CD4-positive, alpha-beta T cell (primary cell): ENCODE measurements at places on chromosomes 5 and 9. TPM values are rescaled to one million over a fixed set of nuclear protein-coding genes. Genes with fewer than 3 reads are reported as not detected.
A peak's percentile ranks its signal among the peaks of the same experiment; 100 is the strongest.

DNA sequence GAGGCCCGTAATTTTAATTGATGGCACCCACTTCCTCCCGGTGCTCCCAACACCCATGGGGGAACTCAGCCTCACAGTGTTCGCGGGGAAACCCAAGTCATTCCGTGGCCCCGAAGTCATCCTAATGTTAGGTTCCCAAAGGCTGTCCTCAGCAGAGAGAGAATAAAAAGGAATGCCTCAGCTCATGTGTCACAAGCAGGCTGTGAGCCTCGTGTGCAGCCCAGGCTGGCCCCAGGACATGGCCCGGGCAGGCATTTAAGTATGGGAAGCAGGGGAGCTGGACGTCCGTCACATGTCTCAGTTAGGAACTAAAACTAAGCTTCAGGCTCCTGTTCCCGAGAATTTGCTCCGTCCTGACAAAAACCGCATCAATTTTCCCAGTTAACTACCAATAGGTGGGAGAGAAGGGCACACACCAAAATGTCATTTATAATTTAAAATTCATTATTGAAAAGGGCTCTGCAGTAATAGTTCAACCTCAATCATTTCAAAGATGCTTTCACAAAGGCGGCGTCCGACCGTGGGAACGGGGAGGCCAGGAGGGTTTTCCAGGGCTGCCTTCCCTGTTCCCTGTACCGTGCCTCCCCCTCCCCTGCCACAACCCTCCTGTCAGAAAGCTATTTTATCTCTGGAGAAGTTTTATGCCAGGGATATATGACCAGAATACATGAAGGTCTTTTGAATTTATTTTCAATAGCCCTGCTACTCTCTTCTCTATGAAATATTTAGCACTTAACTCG is 137.3 kb downstream of the FSTL4 start:
- DNase-seq, result no peak

- no peak for DNase-seq
Measured at GRCh38 chr9:26650325-26650724, 242.3 kb downstream of the CAAP1 start.

DNA sequence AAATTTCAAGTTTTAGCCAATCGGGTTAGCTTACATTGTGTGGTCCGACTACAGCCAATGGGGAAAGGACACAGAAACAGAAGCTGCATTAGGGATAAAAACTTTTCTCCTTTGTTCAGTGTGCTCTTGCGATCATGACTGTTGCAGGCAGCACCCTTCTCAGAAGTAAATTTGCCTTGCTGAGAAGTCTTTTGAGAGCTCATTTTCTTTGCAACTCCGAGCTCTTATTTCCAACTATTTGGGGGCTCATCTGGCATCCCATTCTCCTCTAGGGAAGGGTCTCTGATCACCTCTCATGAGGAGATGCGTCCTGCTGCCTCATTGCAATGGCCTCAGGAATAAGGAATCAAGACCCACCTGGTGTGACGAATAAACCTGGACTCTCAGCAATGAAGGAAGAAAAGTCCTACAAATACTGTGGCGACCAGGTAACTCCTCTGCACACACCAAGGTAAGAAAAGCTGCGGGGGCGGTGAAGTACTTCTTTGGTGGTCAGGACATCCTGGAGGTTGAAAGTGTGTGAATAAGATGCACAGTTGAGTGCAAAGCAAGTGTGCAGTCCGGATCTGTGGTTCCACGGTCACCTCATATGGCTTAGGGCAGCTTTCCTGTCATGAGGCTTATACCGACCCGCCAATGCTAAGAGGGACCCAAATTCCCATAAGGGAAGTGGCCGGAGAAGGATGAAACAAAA is 20.4 kb downstream of the CNOT8 start:
- no peak for DNase-seq

GRCh38 chr5:135859641-135860040 is 25.2 kb downstream of the SLC25A48 start:
- DNase-seq, result no peak

DNA sequence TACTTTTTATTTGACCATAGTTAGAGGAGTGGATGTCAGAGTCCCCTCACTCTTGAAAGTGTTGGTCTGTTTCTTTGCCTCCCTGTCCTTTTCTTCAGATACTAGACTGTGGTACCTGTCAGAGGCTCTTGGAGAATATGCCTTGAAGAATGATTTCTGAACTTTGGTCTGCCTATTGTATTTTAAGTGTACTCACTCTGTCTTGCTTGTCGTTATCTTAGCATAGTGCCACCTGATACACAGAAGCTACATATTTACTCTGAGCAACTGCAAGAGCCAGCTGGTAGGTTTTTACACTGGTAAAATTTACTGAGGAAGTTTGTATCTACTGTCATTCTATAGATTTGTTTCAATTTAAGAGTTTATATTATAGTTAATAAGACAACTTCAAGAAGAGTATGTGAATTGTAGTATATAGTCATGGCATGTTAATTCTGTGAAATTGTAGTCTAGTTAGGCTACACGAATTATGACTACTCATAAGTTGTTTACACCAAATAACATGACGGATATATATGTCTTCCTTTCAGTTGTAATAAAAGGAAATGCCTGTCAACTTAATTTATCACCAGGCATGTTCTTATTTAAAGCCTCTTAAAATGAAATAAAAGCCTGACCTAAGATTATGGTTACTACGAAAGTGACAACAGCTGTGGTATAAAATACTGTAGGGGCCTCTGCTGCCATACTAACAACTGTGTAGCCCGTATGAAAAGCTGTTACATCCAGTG is 201.7 kb downstream of the KDM4C start:
- no peak for DNase-seq

- no peak for DNase-seq
Measured at GRCh38 chr9:101381833-101382342, 2.9 kb downstream of the BAAT start.

- DNase-seq, result no peak
Measured at GRCh38 chr9:93673839-93674334, 97.5 kb downstream of the PHF2 start.

GRCh38 chr9:68643901-68644809 is 60.9 kb upstream of the PIP5K1B start:
- DNase-seq, result no peak

GRCh38 chr9:26770821-26771220 is 121.8 kb downstream of the CAAP1 start:
- DNase-seq, result no peak

DNA sequence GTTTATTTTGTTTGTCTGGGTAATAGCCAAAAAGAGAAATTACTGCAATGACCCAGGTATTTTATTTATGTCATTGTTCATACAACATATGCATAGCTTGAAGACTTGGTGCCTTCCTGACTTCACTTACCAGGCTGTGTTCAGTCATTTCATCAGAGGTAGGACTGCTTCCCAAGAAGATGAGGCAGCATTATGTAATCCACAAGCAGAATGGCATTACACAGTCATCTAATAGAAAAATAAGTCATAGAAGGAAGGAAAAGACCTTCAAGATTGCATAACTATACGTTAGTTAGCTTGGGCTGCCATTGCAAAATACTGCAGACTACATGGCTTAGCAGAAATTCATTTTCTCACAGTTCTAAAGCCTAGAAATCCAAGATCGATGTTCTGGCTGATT is 167.5 kb downstream of the NMUR2 start:
- DNase-seq, result no peak

GRCh38 chr5:74895906-74896305 is 29.7 kb upstream of the FAM169A start:
- no peak for DNase-seq

GRCh38 chr5:180495991-180496741 is 2.0 kb downstream of the CNOT6 start:
- no peak for DNase-seq

DNA sequence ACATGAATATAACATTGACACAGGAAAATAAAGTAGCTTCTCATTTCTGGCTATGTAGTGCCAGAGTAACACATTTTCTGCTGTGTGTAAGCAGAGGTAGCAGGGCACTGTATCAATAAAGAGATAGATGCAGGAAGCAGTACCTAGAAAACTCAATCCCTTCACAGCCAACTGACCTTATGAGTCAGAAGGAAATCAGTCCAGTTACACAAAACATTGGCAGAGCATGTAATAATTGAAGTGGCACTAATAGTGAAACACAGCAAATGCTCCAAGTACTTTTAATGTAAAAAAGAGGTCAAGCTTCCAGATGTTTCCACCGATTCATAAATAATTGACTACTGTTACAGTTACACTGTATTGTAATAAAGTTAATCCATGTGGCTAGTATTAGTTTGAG is 706.6 kb downstream of the EFNA5 start:
- DNase-seq, result no peak

GRCh38 chr5:83474161-83474796 is 2.7 kb downstream of the VCAN start:
- DNase-seq, result no peak

GRCh38 chr9:90070931-90071660 is 466.3 kb downstream of the GADD45G start:
- no peak for DNase-seq

DNA sequence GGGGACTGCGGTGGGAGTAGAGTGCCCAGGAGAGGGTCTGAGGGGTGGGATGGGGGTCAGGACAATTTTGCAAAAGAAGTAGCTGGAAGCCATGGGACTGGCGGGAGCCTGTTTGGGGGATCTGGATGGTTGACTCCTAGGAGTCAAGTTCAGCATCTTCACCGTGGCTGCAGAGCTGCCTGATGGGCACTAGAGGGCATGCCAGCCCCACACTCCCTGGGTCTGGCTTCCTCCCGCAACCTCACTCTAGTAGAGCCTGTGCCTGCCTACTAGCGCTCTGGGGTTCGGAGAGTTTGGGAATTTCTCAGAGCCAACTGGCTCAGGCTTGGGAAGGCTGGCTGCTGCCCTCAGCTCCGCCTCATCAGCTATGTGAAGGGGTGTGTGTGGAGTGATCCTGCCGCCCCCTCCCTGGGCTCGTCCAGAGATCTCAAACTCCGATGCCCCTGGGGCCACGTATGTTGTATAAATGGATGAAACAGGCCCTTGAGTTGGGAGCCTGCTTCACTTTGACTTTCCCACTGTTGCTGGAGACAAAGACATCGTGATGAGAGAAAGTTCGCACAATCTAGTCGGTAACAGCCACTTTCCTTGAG is 10.8 kb downstream of the TSPAN17 start:
- peak; percentile 44 for DNase-seq

DNA sequence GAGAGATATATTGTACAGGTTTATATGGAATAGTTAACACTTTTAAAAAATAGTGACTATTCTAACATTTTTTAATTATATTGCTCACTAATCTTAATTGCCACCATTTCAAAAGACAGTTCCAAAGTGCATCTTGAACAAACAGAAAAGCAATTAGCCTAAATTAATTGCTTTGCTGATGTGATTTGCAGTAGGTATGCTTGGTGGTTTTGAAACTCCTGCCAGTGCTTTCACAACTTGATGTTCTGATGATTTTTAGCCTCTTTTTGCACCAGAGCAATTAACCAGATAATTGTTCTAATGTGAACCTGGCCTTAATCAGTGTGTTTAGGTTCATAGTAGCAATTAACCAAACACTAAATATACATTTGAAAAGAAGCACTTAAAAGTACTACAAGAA is 207.6 kb downstream of the FBXL17 start:
- no peak for DNase-seq

DNA sequence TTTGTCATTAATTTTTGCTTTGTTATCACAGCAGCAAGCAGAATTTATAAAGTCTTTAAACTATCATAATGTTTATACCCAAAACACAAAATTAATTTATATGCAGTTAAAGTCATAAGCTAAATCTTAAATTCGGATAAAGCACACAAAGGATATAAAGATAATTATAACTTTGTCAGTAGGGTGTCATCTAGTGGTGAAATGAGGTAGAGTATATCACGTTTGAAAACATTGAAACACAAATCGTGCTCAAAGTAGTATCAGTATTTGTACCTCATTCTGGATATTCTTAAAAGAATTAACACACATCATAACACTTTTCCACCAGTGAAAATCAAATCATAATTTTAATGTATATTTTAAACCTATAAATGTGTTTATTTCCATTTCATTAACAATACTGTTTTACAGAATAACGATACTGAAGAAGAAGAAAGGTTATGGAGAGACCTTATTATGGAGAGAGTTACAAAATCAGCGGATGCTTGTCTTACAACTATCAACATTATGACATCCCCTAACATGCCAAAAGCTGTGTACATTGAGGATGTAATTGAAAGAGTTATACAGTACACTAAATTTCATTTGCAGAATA is 129.5 kb downstream of the NIPBL start:
- DNase-seq, result peak; percentile 26

GRCh38 chr9:130088051-130088450 is 34.3 kb downstream of the GPR107 start:
- DNase-seq, result no peak

DNA sequence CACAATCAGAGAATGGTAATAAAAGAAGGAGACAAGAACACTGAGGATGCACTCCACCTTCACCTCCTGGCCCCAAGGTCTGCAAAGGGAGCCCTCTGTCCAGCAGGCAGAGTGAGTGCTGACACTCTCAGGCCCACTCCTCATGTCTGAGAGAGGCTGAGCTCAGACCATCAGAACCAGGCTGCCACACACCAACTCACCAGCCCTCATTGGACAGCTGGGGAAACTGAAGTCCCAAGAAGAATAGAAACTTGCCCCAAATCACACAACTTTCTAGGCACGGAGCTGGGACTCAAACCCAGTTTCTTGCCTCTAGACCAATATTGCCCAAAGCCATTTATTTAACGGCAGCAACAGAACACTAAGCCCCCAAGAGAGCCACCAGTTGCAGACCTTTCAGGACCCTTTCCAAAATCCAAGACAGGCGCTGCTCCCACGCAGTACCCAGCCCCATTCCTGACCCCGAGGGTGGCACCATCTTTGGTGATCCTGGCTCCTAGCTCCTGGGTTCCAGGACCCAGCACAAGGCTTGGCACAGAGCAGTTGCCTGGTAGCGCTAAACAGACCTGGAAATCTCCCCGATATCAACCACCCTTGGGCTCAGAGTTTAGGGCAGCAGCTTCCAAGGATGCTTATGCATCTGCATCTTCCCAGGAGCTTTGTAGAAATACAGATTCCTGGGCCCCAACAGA is 192.4 kb downstream of the GABBR2 start:
- DNase-seq, result no peak

- no peak for DNase-seq
Measured at GRCh38 chr5:31962351-31962751, 211.8 kb downstream of the GOLPH3 start.

The RAB14 gene
- total RNA-seq, result 57.4 TPM

The REEP2 gene
- 0.33 TPM for total RNA-seq

The PCDHA9 gene
- not detected for total RNA-seq

The CDKN2B-AS1 gene
- total RNA-seq, result 0.25 TPM

The KIAA0825 gene
- total RNA-seq, result 1.6 TPM

The IFNK gene
- total RNA-seq, result not detected

The TMED9 gene
- total RNA-seq, result 42.7 TPM

The NKD2 gene
- 0.17 TPM for total RNA-seq

The MAP1B gene
- 0.06 TPM for total RNA-seq

The LRRC70 gene
- total RNA-seq, result 6.1 TPM

The ACSL6 gene
- total RNA-seq, result 17.6 TPM

The GMCL2 gene
- total RNA-seq, result not detected

The NAIF1 gene
- 16.8 TPM for total RNA-seq

The PRKACG gene
- not detected for total RNA-seq
